Stimulated activated CD8-positive, alpha-beta memory T cell treated with anti-CD3 and anti-CD28 coated beads, Interleukin-7, amount 100 ng/mL, for 1 hour (primary cell): ENCODE measurements at places on chromosomes 5 and 9.

- no peak for DNase-seq
Observed at GRCh38 chr5:121144764-121145163, 680.7 kb downstream of the PRR16 start.

GRCh38 chr9:107386396-107386795 lies 103.2 kb downstream of the KLF4 start:
- no peak for DNase-seq

DNA sequence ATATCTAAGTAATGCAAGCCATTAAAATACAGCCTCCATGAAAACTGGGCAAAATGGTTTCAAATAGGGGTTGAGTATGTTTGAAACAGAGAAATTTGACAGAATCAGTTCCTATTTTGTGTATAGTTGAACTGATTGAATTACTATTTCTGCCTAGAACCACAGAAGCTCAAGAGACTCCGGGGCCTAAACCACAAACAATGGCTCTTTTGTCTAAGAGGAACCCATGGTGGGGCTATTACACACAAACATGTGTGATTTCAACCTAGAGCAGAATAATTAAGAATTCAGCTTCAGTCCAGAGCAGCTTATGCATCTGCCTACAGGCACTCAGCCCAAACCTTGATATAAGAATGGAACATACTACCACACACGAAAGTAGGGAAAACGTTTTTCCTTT lies 171.2 kb upstream of the MPDZ start:
- no peak for DNase-seq

DNA sequence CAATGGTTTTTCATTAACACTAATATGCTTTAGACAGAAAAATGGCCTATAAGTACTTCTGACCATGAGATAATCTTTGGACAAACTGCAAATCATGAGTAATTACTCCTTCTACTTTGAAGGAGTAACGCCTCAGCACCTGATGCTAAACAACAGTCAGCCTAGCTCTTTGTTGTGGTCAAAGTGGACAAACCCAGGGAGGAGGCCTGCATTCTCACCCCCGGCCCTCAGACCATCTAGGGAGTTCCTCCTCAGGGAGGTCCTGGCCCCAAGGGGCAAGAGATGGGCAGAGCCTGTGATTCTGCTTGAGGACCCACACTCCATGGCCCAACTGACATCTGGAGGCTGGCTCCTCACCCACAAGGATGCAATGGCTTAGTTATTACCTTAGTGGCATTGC lies 48.2 kb upstream of the ANGPTL2 start:
- DNase-seq: no peak
